MG63 (cell line): ENCODE measurements at places on chromosomes 12 and 14.

DNA sequence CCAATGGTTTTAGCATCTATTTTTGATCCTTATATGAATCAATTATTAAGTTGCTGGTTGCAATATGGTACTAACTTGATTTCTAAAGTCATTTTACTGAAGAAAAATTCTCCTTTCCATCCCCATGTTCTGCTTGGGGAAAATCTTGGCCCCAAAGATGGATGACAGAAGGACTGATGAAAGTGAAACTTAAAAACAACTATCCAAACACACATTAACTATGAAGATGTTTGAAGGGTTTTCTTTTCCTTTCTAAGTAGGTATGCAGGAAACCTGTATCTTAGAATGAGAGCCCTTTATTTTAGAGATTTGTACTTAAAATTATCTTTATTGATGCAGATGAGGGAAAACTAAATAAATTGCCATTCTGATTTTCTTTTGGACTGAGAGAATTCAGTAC lies 5.9 kb downstream of the C12orf71 start:
- no peak for DNase-seq

GRCh38 chr12:124774054-124774461 lies 89.6 kb downstream of the SCARB1 start:
- no peak for DNase-seq

GRCh38 chr14:54385556-54385955 lies 11.3 kb upstream of the CDKN3 start:
- no peak for DNase-seq

DNA sequence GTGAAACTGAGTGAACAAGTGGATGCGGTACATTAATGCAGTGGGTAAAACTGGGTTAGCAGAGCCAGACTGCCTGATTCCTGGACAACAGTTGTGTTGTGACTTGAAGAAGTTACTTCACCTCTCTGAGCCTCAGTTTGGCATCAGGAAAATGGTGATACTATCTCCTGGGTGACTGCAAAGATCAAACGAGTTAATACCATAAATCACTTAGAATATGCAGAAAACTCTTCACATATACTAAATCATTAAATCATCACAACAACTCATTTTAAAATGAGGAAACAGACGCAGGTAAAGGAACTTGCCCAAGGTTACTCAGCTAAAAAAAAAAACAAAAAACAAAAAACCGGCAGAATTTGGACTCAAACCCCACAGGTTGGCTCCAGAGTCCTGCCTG lies 811 bp downstream of the MTERF2 start:
- DNase-seq = no peak

DNA sequence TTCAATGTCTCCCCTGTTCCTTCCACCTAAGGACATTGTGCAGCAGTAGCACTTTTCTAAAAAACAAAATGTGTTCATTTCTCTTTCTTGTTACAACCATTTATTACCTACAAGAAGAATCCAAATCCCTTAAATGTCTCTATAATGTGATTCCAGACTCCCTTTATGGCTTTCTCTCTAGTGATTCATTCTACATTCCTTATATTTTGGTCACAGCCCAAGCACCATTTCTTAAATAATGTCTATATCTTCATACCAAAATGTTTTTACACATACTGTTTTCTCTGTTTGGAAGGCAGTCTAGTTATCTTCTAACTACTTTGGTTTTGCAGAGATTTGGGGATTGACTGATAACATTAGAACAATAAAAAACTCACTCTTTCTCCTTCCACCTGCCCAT lies 1037.3 kb upstream of the FLRT2 start:
- no peak for DNase-seq

DNA sequence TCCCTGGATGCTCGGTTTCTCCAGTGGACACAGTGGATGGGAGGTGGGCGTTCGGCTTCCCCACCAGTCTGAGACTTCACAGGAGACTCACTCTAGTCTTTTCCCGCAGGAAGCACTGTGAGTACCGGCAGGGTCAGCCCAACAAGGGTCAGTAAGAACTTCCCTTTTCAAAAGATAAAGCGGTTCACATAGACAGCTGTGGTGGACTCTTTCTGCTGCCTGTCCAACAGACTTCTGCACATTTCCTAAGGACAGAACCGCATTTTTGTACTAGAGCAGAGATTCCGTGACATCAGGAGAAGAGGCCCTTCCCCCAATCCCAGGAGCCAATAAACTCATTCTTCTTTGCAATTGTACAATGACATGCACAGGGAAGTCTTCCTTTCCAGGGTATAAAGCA lies 10.4 kb downstream of the LTBR start:
- no peak for DNase-seq

DNA sequence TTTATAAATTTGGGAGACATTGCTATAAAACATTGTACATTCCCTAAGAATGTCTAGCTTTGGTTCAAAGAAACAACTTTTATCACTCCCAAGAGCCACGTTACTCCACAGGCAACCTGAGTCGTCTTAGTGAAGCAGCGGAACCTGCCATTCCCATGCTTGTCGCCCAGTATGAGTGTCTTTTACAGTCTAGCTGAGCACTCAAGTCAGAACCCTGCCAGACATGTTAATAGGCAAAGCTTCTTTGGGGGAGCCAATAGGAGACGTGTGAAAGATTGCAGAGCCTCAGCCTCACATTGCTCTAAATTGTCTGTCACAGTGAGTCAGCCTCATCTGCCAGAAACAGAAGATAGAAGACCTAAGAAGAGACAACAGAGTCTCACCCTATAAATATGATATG lies 541.6 kb upstream of the FLRT2 start:
- no peak for DNase-seq
